H9 (cell line): ENCODE measurements at places on chromosomes 3 and 15.

- peak; percentile 87 for DNase-seq
Measured at GRCh38 chr3:46845860-46846623, 17.2 kb downstream of the MYL3 start.

- DNase-seq: no peak
Measured at GRCh38 chr3:80733522-80734176, 965.9 kb upstream of the ROBO1 start.

GRCh38 chr15:77228828-77229227, 157.9 kb upstream of the TSPAN3 start:
- no peak for DNase-seq

GRCh38 chr3:99859825-99860224, 42.2 kb downstream of the CMSS1 start:
- DNase-seq: no peak

GRCh38 chr15:61327019-61327631, 98.0 kb upstream of the RORA start:
- DNase-seq: no peak

DNA sequence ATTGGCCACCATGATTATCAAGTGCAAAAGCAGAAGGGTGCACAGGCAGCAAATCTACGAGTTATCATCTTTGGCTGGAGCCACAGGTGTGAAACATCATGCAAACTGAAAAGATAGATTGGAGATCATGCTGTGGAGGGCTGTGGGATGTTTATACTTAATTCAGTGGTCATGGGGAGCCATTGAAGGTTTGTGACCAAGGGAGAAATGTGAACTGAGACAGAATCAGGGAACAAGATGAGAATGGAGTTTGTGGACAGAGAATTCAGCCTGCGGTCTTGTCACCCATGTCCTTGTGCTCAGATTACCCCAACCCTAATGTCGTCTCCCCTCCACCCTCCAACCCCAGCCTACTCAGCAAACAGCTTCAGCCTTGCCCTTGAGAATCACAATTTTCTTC, 62.9 kb upstream of the ACAN start:
- no peak for DNase-seq

DNA sequence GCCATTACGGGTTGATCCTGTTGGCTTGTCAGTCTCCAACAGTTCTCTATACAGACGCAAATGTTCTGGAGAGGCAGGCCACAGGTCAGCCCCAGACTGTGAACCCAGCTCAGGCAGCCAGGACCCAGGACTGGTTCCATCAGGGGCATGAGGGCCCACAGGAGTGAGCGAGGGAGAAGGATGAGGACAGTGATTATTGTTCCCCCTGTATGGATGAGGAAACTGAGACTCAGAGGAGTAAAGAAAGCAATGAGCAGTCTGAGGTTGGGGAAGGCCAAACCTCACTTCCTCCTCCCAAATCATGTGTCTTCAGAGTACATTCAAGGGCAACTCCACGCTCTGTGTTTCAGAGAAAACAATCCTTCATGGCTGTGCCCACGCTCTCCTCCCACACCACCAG, 121.9 kb downstream of the RPLP1 start:
- DNase-seq: no peak

- DNase-seq: no peak
Measured at GRCh38 chr3:14256046-14256445, 77.4 kb downstream of the LSM3 start.

DNA sequence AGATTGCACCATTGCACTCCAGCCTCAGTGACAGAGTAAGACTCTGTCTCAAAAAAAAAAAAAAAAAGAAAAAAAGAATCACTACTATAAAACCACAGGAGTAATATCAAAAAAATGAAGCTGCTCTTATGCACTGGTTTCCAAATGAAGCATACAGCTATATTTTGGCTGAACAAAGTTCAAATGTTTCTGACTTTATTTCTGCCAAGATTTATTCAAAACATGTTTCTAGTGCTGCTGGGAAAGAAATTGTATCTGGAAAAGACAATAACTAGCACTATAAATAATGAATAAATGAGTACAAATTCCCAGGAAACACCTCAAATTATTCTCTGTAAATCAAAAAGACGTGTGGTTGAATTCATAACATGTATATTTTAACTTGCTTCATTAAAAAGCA, 102.5 kb upstream of the MME start:
- DNase-seq: no peak

GRCh38 chr15:63513728-63514127, 9.3 kb downstream of the USP3 start:
- no peak for DNase-seq

DNA sequence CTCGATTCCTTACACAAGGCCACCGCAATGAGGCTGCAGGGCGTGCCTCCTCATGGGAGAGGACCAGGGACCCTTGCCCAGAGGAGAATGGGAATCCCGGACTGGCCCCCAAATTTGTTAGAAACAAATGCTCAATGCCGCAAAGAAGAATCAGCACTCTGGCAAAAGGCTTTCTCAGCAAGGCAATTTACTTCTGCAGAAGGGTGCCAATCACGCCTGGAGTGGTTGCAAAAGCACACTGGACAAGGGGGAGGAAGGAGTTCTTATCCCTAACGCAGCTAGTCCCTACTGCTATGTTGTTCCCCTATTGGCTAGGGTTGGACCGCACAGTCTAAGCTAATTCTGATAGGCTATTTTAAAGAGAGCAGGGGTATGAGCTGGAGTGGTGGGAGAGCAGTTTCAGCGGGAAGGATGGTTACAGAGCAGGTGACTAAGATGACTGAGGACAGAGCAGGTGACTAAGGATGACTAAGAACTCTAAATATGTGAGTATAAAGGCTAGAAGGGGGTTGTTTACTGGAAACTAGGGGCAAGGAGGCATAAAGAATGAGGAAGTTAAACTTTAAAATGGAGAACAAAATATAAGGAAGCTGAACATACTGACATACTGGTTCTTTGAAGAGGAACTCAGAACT, 48.5 kb downstream of the KATNBL1 start:
- peak; percentile 36 for DNase-seq

DNA sequence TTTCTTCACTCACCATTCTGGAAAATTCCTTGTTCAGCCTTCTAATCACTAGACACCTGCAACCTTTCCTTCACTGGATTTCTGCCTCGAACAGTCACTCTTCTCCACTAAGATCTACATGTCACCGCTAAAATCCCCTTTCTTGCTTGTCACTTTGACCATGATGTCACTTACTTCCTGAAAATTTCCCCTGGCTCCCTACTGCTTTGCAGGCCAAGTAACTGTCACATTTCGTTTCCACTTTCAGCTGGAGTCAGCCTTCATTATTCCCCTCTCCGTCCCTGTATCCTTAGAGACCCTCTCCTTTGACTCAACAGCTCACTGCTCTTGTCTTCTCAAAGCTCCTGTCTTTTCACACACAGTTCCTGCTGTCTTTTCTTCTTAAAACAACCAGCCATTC, 15.9 kb downstream of the CHL1 start:
- DNase-seq: no peak

DNA sequence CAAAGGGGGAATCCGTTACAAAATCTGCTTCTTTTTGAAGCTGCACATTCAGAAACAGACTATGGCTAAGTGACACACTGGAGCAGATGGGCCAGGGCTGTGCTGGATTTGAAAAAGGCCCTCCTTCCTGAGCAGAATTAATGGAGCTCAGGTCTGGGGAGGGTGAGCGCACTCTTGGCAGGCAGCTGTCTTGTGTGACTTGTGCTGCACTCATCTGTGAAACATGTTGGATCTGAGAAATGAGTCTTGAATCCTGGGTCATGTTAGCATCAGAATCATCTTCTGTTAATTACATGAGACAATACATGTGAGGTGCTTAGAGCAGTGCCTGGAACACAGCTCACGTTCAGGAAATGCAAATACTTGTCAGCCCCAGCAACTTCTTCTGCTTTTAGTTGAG, 219.6 kb downstream of the THSD4 start:
- no peak for DNase-seq

- peak; percentile 67 for DNase-seq
Measured at GRCh38 chr3:53744351-53744750, 101.9 kb downstream of the CHDH start.

DNA sequence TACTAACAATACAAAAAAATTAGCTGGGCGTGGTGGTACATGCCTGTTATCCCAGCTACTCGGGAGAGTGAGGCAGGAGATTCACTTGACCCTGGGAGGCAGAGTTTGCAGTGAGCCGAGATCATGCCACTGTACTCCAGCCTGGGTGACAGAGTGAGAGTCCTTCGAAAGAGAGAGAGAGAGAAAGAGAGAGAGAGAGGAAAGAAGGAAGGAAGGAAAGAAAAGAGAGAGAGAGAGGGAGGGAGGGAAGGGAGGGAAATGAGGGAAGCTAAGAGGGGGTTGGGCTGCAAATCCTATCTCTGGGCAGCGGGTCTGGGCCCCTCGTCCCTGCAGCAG, 59.9 kb upstream of the TFRC start:
- DNase-seq: no peak

GRCh38 chr15:81418891-81419290, 44.9 kb upstream of the TMC3 start:
- no peak for DNase-seq

DNA sequence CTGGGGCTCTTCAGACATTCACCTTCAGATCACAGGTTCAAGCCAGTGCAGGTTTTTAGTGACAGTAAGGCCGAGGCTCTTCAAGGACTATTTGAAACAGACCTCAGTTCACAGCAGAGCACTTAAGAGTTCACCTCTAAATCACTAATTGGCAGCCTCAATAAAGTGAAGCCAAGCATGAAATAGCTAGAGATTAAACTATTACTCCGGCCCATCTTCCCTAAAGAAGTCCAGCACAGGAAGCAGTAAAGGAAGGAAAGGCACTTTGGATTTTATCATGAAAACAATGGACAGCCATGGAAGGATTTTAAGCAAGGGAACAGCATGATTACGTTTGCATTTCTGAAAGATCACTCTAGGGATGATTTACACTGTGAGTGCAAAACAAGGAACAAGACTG, 27.6 kb upstream of the ARL6 start:
- DNase-seq: no peak

DNA sequence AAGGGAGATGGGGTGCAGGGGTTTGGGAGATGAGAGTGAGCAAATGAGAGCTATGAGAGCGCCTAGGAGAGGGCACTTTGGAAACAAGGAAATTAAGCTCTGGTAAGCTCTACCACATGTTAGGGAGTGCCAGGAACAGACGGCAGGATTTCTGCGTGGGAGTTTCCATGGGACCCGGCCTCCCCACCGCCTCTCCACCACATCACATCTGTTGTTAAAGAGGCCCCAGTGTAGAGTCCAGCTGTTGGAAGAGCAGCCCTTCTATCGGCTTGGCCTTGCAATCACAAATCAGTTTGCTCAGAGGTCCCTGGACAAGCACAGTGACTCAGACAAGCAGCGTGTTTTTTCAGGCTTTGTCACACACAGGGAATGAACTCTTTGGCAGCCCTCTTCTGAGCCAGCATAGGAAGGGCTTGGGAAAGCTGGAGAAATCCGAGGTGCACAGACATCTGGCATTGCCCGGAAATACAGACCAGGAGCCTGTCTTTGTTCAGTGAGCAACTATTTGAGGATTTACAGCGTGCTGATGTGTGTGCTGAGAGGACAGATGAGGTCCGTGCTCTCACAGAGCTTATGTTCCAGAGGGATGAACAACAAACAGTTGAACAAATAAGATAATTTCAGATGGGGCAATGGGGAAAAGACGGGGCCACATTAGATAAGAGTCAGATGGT, 370.6 kb upstream of the PROK2 start:
- DNase-seq: no peak

- no peak for DNase-seq
Measured at GRCh38 chr3:180306155-180306554, 269.4 kb upstream of the PEX5L start.

GRCh38 chr3:67602816-67603215, 51.6 kb downstream of the SUCLG2 start:
- no peak for DNase-seq

DNA sequence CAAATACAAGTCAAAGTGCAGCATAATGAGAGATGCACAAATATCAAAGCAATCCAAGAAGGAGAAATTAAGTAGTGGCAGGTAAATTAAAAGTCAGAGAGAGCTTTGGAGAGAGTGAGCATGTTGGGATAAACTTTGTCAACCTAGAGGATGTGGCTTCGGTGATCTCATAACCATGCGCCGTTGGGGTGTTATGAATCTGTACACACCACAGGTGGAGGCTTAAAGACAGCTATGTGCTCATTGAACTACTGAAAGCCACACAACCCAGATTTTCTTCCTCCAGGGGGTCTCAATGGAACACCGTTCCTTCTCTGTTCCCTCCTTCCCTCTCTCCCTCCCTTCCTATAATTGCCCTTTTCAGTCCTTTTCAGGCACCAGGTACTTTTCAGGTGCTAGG, 52.0 kb downstream of the SUCNR1 start:
- no peak for DNase-seq

- DNase-seq: peak; percentile 56
Measured at GRCh38 chr3:25910997-25911396, 121.1 kb downstream of the OXSM start.

DNA sequence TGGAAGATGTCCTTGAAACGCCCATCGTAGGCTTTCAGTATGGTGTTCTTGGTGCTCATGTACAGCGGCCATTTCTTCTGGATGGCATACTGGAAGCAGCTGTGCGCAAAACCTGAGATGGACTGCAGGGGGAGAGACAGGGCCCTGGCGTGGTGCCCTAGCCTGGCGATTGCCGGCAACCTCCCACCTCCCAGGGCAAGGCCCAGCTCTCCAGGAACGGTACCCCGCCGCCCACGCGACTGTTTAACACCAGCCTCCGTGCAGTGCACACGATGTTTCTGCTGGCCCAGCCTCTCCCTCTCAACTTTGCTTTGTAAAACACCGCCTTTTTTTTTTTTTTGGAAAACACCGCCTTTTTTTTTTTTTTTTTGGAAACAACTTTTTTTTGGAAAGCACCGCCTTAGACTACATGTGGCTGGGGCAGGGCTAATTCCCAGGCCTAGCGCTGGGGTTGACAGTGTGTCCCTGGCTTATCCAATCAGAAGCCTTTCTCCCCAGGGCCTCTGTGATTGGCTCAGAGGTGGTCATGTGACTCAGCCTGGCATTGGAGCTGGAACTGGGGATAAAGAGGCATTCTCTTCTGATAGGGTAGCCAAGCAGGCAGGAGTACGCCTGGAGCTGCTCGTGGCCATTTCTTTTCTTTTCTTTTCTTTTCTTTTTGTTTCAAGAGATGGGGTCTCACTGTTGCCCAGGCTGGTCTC, 14.7 kb downstream of the IDH2 start:
- DNase-seq: peak; percentile 62

DNA sequence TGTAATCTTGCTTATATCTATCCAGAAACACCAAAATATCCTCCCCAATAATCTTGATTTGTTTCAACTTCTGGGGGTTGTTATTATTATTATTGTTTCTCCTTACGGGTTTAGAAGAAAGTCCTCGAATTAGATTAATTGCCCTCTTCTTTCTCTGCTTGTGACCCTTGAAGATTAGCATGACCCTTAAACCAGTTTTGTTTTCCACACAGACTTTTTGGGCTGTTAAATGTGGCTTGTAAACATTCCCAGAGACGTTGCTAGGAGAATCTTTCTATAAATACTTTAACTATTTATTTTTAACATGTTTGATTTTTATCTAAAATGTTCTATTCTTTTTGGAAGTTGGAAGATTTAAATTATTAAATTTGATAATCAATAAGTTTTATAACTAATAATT, 4.3 kb upstream of the SUCNR1 start:
- DNase-seq: no peak

GRCh38 chr3:41125258-41125657, 74.0 kb upstream of the CTNNB1 start:
- no peak for DNase-seq

- DNase-seq: no peak
Measured at GRCh38 chr3:130828948-130829947, 64.6 kb upstream of the ATP2C1 start.
